NCI-H2171 treated with DMSO at 0.1 percent for 48 hours (cell line): ENCODE measurements at places on chromosomes 2 and 18.
A peak's percentile ranks its signal among the peaks of the same experiment; 100 is the strongest.

GRCh38 chr18:22475426-22476100 is 57.8 kb upstream of the CTAGE1 start:
- DNase-seq: no peak

DNA sequence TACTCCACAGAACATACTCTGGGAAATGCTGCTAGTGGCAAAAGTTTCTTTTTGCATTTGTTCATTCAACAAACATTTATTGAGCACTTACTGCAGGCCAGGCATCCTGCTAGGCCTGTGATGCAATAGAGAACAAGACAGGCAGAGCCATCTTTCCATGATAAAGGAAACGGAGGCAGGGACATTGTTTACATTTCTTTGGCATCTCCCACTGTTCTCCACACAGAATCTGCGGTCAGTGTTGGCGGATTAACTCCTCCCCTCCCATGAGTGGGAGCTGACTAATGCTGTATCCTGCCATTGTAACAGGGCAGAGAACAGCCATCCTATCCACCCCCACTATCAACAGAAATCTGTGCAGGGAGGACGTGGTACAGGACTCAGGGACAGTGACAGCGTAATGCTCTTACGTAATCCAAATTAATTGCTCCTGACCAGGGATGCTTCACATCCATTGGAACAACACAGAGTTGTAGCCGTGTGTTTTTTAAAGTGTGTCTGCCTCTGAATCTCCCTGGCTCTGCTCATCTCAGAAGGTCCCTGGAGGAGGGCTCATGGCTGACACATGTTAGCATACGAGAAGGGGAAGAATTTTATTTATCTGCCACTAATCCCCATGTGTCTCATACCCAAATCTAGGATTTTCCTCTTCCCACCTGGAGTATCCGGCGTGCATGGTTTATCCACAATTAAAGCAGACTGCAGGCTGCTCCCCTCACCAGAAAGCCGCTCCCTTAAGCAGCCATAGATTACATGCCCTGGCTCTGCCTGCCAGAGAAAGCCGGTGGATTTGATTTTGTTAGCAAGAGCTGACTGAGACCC is 32.3 kb downstream of the STEAP3 start:
- no peak for DNase-seq

DNA sequence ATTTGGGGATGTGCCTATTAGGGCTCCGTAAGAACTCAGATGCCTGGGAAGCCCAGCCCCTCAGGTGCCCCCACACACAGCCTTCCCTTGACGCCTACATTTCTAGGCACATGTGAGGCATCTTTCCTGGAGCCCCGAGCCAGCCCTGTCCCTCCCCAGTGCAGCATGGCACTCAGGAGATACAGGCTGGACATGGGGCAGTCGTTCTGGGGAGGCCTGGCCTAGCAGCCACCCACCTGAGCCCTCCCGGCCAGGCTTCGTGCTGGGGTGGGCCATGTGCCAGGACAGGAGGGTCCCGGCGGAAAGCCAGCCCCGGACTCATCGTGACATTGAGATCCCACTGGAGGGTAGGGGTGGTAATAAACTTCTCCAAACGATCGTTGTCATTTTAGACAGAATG is 15.2 kb downstream of the BOK start:
- DNase-seq: no peak

DNA sequence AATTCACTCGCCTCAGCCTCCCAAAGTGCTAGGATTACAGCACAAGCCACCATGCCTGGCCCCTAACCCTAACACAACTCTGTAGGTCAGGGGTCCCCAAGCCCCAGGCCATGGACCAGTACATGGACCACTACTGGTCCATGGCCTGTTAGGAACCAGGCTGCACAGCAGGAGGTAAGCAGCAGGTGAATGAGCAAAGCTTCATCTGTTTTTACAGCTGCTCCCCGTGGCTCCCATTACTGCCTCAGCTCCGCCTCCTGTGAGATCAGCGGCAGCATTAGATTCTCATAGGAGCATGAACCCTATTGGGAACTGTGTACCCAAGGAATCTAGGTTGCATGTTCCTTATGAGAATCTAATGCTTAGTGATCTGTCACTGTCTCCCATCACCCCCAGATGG is 201.7 kb downstream of the NRP2 start:
- DNase-seq: peak; percentile 61

DNA sequence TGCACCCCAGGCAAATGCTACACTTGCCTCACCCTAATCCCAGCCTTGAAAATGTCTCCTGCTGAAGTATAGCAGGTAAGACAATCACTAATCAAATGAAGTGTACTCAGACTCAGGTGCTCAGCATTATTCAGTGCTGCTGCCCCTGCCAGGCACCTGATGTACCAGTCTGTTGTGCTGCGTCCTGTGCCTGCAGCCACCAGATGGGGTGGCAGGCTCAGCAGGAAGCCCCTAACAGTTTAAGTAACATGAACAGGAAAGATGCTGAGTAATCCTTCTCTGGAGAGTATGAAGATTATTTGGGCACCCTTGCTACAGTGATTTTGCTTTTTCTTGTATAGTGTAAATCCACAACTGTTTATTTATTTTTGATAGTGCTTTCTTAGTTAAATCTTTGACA is 69.1 kb downstream of the TACR1 start:
- peak; percentile 85 for DNase-seq

DNA sequence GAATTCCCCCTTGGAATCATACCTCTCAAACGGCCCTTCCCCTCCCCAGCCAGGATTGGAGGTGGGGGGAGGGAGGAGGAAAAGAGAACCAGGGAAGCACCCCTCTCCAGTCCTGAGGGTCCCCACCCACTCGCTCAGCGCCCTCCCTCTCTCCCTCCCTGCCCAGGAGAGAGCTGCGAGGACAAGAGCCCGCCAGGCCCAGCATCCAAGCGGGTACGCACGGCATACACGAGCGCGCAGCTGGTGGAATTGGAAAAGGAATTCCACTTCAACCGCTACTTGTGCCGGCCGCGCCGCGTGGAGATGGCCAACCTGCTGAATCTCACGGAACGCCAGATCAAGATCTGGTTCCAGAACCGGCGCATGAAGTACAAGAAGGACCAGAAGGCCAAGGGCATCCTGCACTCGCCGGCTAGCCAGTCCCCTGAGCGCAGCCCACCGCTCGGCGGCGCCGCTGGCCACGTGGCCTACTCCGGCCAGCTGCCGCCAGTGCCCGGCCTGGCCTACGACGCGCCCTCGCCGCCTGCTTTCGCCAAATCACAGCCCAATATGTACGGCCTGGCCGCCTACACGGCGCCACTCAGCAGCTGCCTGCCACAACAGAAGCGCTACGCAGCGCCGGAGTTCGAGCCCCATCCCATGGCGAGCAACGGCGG is 14.4 kb downstream of the HOXD3 start:
- DNase-seq: no peak

DNA sequence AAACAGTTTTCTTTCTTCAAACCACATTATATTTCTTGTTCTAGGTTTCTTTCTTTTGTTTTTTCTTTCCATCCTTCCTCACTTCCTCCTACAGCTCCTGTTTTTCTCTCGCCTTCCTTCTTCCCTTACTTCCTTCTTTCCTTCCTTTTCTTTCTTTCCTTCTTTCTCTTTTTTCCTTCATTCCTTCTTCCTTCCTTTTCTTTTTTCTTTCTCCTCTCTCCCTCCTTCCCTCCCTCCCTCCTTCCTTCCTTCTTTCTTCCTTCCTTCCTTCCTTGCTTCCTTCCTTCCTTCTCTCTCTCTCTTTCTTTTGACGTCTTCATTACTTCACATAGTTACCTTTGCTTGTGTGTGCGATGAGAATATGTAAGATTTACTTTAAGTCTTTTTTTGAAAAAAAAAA is 470.0 kb upstream of the FSIP2 start:
- no peak for DNase-seq

DNA sequence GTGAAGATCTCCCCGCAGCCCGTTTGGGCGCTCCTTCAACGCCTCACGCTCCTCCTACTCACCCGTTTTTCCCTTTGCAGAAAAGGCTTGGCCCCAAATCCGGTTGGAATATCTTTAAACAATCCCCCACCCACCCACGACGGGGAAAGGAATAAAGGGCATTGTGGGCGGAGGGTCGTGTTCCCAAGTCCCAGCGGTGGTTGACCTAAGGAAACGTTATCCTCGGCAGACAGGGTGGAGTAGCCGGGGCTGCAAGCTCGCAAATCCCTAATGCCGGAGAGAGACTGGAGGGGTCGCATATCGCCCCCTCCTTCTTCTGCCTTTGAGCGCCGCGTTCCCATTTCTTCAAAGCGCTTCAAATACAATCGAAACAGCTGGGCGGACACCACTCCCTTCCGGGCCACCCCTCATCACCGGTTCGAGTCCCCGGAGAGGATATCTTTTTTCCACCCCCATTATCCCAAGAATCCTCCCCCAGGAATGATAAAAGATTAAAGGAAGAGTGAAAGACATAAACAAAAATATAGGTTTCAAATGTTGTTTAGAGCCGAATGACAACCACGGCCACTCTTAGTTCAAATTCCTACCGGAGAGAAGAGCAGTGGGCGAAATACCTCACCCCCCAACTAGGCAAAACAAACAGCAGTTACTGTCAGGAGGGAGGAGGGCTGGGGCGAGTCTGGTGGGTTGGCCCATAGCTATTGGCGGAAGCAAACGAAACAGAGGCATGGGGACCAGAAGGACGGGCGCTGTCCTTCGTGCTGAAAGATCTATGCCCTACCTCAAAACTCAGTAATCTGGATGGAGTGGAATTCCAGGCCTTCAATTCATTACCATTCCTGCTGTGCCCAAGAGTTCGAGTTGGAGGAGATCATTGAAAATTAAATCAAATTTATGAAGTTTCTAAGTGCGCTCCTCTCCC is 2.8 kb upstream of the GAD1 start:
- DNase-seq: no peak

GRCh38 chr2:193373120-193373519 is 1178.4 kb upstream of the TMEFF2 start:
- DNase-seq: no peak

- DNase-seq: no peak
Observed at GRCh38 chr2:228556717-228557116, 375.2 kb upstream of the SPHKAP start.

DNA sequence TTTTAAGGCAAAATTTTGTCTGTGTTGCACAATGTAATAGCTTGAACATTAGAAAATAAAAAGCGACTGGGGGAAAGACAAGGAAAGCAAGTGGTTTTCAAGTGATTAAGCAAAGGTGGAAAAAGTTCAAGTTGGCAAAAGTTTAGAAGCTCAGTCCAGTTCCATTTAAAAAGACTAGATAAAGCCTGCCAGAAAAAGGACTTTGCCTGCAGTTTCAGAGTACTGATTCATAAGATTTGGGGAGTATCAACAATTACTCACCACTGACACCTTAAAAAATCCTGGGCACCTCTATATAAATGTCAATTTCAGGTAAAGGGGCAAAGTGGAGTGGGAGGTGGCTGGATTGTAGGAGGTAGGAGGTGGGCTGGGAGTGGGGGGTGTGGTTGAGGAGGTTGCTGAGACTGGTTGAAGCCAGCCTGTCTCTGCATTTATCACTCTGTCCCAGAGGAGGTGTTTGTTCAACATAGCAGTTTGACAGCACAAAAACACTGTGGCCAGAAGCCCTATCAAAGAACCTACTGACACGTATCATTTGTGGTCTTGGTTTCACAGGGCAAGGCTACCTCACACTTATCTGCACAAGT is 14.6 kb downstream of the ZEB2 start:
- no peak for DNase-seq

DNA sequence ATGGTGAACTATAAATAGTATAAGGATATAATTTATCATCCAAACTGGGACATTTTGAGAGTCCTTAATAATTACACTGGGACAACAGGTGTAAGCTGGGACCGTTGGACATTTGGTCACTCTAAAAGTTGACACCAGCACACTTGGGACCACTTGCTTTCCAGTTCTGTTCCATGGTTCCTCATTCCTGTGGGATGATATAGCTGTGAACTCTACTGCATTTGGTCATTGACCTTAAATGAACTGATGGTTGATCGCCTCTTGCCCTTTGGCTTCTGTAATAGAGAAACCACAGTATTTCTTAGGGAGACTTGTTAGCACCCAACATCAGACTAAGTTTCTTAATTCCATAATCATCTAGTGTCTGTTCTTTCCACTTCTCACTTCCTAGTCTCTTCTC is 46.7 kb downstream of the EML6 start:
- DNase-seq: no peak

GRCh38 chr18:54684784-54685183 is 93.7 kb downstream of the DYNAP start:
- DNase-seq: no peak

DNA sequence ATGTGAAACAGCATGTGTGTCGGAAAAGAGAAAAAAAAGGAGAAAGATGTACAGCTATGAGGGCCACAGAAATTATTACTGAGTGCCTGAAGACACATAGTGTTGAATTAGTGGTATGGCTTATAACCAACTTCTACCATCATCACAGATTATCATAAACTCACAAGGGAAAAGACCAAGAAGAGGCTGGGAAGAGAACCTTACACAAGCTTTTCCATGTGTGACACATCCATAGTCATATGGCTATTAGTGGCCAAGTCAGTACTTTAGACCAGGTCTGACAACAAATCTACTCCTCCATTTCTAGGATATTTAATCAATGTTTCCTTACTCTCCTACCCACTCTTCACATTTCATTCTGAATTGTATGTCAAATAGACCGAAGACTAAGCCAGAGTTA is 3.5 kb upstream of the GALNT5 start:
- DNase-seq: no peak

DNA sequence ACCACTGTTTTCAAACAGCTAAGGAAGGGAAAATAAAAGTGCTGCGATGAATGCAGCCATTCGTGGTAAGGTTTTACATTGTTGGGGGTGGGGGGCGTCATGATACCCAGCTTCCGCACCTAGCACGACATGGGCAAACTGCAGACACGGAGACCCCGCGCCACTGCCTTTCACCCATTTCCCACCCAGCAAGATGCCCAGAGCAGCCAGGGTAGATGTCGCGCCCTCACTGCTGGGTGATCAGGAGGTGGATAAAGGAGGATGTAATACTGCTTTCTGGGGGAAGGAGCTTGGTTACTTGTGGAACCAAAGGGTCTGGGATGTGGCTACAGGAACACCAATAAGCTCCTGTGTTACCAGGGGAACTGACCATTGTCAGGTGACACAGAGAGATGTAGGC is 138.4 kb downstream of the ZNF516 start:
- no peak for DNase-seq

- no peak for DNase-seq
Observed at GRCh38 chr2:163247156-163247846, 408.7 kb upstream of the KCNH7 start.

DNA sequence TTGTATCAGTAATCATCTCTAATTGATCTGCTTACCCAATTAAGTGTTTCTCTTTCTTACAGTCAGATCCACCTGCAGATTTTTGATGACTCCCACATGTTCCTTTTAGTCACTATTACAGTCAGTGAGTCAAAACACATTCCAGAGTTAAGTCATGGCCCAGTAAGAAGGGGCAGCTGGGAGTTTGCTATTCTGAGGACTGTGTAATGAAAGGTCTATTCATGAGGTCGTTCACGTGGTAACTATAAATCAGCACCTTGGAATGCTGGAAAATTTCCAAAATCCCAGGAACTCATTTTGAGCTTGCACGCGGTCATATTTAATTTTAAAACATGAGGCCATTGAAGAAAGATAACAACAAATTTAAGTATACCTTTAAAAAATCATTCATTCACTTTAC is 252.5 kb downstream of the XIRP2 start:
- DNase-seq: no peak

DNA sequence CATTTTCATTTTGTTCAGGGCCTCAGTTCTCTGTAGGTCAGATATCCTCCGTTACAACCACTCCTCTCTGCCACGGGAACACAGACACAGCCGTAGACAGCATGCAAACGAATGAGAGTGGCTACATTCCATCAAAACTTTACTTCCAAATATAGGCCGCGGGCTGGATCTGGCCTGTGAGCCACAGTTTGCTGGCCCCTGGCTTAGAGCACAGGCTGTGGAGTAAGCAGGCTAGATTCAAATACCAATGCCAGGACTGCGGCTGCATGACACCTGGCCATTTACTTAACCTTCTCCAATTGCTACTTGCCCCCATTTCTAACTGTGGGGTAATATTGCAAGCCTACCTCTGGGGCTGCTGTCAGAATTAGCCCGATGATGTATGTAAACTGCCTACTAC is 325.8 kb upstream of the POU3F3 start:
- DNase-seq: no peak
